ENCODE measurements at places on chromosomes 5 and 9. TPM values are rescaled to one million over a fixed set of nuclear protein-coding genes. Genes with fewer than 3 reads are reported as not detected.
A peak's percentile ranks its signal among the peaks of the same experiment; 100 is the strongest.

LRRC19 gene
- total RNA-seq, result not detected

CDH10 gene
- 0.18 TPM for total RNA-seq

ADGRD2 gene
- total RNA-seq, result not detected

VDAC1 gene
- 423 TPM for total RNA-seq

DNA sequence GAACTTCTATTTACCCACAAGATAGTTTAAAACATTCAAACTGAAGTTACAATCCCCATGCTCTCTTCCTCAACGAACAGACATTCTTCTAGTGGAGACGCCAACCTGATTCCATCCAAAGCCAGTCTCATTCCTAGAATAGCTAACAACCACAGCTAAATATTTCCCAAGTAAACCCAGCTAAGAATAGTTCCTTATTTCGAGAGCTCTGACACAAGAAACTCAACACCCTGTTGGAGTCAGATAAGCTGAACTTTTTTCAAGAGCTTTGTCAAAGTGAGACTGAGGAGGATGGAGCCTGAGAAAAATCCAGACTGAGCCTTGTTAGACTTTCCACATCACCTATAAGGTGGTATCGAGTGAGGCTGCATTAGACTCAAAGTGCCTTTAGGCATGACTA lies 56.7 kb upstream of the RPS23 start:
- H3K27me3 ChIP-seq, result no peaks in the 10 kb centered on the region
- peak overlapping the region; percentile 69 for H3K27ac ChIP-seq
- H3K36me3 ChIP-seq, result no peaks in the 10 kb centered on the region
- H3K4me3 ChIP-seq, result no peak overlapping the region
- DNase-seq, result peak; percentile 95
- H3K4me1 ChIP-seq, result peaks cover 18% of the 10 kb centered on the region

GRCh38 chr9:94250456-94250855 lies 8.6 kb upstream of the ZNF169 start:
- H3K4me1 ChIP-seq, result no peaks in the 10 kb centered on the region
- H3K27ac ChIP-seq, result no peak overlapping the region
- no peak overlapping the region for H3K4me3 ChIP-seq
- no peak for DNase-seq
- H3K36me3 ChIP-seq, result no peaks in the 10 kb centered on the region

- H3K4me1 ChIP-seq, result no peaks in the 10 kb centered on the region
- DNase-seq, result no peak
- H3K36me3 ChIP-seq, result no peaks in the 10 kb centered on the region
- no peak overlapping the region for H3K27ac ChIP-seq
- H3K4me3 ChIP-seq, result no peak overlapping the region
- no peaks in the 10 kb centered on the region for H3K27me3 ChIP-seq
Observed at GRCh38 chr9:120221844-120222243, 358.1 kb downstream of the CDK5RAP2 start.

- H3K27ac ChIP-seq, result no peak overlapping the region
- H3K4me1 ChIP-seq, result peaks cover 2% of the 10 kb centered on the region
- H3K36me3 ChIP-seq, result no peaks in the 10 kb centered on the region
- DNase-seq, result peak; percentile 69
Observed at GRCh38 chr5:58080573-58080972, 379.3 kb downstream of the PLK2 start.

DNA sequence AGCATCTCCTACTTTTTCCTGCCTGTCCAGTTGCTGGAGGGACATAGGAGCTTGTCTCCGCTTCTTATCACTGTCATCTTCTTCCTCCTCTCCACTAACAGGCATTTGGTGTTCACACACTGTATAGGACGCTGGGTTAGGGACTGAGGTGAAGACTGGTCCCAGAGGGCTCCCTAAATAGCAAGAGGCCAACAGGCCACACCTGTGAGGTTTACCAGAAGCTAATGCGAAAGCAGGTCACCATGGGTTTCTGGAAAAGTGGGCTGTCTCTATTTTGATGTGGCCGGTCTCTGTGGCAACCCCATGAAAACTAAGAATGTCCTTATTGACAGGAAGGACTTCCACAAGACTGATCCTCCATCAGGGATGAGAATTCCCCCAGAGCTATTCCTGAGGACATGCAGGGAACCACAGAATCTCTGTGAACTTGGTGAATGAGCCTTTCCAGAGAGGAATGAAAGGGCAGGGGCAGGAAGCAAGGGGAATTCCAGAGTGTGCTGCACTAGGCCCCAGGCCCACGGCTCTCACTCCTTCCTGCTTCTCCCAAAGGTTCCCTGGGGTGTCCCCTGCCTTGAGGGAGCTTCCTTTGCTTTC lies 61.7 kb downstream of the DAP start:
- H3K36me3 ChIP-seq, result peaks cover 5% of the 10 kb centered on the region
- no peak overlapping the region for H3K4me3 ChIP-seq
- H3K27ac ChIP-seq, result no peak overlapping the region
- H3K4me1 ChIP-seq, result peaks cover 25% of the 10 kb centered on the region

DNA sequence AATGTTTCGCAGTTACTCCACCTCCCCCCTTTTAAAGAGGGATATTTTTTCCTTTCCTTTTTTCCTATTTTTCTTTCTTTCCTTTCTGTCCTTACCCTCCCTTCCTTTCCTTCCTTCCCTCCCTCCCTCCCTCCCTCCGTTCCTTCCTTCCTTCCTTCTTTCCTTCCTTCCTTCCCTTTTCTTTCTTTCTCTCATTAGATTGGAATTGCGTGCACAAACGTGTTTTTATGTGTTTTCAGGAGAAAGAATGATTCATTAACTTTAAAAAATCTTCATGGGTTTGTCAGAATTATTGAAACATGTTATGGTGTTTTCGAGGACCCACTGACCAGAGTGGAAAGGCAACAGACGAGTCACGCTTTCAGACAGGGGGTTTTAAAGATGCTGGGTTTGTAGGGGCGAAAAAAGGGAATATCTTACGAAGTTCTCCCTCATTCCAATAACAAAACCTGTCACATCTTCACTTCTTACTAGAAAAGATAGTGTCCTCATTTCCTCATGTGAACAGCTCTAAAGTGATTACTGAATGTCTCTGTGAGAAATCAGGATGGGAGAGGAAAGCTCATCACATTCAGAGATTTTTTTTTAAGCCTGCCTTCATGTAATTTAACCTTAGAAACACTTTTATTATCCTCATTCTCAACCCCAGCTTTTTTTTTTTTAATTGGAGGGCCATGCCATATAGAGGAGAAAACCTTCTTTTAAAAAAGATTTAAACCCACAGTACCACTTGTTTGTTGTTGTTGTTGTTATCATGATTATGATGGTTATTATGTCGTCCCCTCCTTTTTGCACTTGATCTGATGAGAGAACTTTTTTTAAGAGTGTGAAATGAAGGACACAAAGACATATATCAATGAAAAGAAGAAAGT lies 21.9 kb downstream of the NR2F1 start:
- H3K4me3 ChIP-seq, result no peak overlapping the region
- H3K27ac ChIP-seq, result no peak overlapping the region

DNA sequence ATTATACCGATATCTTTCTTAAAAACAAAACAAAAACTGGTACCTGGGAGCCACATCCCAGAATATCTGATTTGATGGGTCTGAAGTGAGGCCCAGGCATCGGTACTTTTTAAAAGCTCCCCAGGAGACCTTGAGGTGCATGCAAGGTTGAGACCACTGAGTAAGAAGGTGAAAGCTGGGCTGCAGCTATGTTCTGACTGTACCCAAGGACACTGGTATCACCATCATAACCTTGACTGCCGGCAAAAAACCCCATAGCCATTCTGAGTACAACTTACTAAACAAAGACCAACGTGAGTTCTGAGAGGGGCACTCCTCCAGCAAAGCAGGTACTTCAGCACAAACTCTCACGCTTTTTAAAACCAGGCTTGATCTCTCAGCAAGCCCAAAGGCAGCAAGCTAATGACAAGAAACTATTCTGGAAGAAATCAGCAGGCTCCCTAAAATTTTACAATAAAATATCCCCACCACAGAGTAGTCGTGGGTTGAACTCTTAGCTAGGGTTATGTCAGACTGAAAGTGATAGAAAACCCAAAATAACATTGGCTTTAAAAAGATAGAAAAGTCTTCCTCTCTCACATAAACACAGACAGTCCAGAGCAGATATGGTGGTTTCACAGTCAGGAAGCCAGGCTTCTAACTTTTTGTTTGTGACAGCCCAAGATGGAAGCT lies 263.9 kb downstream of the SAXO1 start:
- H3K36me3 ChIP-seq, result no peaks in the 10 kb centered on the region
- DNase-seq, result no peak
- no peak overlapping the region for H3K27ac ChIP-seq
- no peak overlapping the region for H3K4me3 ChIP-seq

GRCh38 chr5:139376364-139376763 lies 6.7 kb downstream of the SLC23A1 start:
- H3K27ac ChIP-seq, result no peak overlapping the region
- peaks cover 4% of the 10 kb centered on the region for H3K4me1 ChIP-seq
- peaks cover 26% of the 10 kb centered on the region for H3K36me3 ChIP-seq
- no peak for DNase-seq

DNA sequence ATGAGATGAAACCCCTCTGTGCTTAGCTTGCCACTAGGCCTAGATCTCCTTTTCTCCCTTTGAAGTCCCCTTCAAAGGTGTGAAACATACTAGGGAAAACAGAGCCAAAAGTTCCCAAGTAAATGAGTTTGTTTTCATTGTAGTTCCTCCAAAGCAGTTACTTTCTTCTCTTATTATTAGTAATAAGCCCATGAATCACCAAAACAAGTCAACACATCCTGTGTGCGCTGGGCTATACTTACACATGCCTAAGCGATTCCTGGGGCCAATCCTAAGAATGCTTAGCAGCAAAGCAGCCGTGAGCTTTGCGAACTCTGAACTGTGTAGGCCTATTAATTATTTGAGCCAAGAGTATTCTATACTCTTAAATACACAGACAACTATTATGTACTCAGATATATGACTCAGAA lies 7.6 kb downstream of the ENC1 start:
- H3K36me3 ChIP-seq, result peaks cover 14% of the 10 kb centered on the region
- peaks cover 28% of the 10 kb centered on the region for H3K4me1 ChIP-seq
- peak; percentile 81 for DNase-seq
- H3K27ac ChIP-seq, result no peak overlapping the region
- H3K27me3 ChIP-seq, result no peaks in the 10 kb centered on the region
- H3K4me3 ChIP-seq, result no peak overlapping the region

GRCh38 chr5:197892-198489 lies 6.7 kb downstream of the LRRC14B start:
- DNase-seq, result no peak
- peaks cover 4% of the 10 kb centered on the region for H3K36me3 ChIP-seq
- H3K27me3 ChIP-seq, result no peaks in the 10 kb centered on the region
- no peak overlapping the region for H3K4me3 ChIP-seq
- H3K4me1 ChIP-seq, result no peaks in the 10 kb centered on the region
- no peak overlapping the region for H3K27ac ChIP-seq

- no peak for DNase-seq
- no peaks in the 10 kb centered on the region for H3K36me3 ChIP-seq
- H3K27ac ChIP-seq, result no peak overlapping the region
- no peaks in the 10 kb centered on the region for H3K4me1 ChIP-seq
- no peak overlapping the region for H3K4me3 ChIP-seq
- no peaks in the 10 kb centered on the region for H3K27me3 ChIP-seq
Observed at GRCh38 chr9:70060148-70060882, 16.7 kb downstream of the MAMDC2 start.

GRCh38 chr5:58717303-58718007 lies 134.6 kb downstream of the RAB3C start:
- H3K4me3 ChIP-seq, result no peak overlapping the region
- H3K36me3 ChIP-seq, result no peaks in the 10 kb centered on the region
- H3K27me3 ChIP-seq, result no peaks in the 10 kb centered on the region
- no peak for DNase-seq
- H3K27ac ChIP-seq, result no peak overlapping the region

DNA sequence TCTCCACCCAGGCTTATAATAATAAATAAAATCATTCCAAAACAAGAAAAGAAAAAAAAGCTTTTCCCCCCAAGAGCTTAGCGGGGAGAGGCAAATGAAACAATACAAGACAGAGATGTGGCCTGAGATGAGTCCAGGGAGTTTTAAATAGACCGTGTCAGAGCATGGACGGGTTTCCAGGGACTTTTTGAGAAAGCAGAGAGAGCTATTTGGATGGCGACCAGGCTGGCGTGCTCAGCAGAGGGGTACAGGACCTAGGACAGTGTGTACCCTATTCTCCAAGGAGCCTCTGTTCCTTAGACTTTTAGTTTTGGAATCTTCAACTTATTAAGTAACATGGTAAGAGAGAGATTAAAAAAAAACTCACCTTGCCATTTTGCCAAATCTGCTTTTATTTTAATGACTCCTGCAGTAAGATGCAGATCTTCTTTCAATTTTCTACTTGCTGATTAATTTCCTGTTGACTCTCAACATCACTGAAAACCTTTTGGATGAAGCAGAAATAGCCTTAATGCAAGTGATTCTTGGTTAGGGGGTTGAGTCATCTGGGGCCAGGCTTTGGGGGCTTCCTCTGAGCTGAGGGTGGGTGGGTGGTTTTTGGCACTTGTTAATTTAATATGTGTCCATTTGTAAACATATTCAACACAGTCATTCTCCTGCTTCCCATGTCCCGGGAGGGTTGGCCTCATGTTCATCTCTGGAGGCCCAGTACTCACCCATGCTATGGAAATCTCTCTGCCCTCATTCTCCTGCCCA lies 49.6 kb upstream of the OSMR start:
- H3K27me3 ChIP-seq, result peaks cover 3% of the 10 kb centered on the region
- no peak overlapping the region for H3K27ac ChIP-seq
- H3K4me3 ChIP-seq, result no peak overlapping the region
- H3K36me3 ChIP-seq, result no peaks in the 10 kb centered on the region
- peak; percentile 69 for DNase-seq
- H3K4me1 ChIP-seq, result peaks cover 3% of the 10 kb centered on the region

GRCh38 chr5:4023091-4023752 lies 427.6 kb downstream of the IRX1 start:
- no peak overlapping the region for H3K27ac ChIP-seq
- no peak overlapping the region for H3K4me3 ChIP-seq
- DNase-seq, result no peak
- no peaks in the 10 kb centered on the region for H3K27me3 ChIP-seq
- no peaks in the 10 kb centered on the region for H3K4me1 ChIP-seq
- H3K36me3 ChIP-seq, result no peaks in the 10 kb centered on the region

DNA sequence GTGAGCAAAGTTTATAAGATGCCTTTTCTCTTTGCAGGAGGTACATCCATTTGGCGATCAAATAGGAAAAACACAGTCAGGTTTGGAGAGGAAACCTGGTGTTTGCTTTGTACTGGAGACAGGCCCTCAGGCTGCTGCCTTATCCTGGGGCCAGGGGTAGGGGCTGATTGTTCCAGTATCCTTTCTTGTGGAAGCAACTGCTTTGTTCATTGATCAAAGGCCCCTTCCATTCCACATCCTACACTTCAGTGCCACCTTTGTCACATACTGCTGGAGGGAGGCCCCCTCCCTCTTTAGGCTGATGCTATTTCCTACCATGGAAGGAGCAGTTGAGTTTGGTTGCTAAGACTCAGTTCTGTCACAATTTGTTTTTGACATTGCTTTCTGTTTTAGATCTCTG lies 778.1 kb downstream of the TLR4 start:
- H3K27ac ChIP-seq, result no peak overlapping the region
- no peak for DNase-seq
- H3K4me1 ChIP-seq, result no peaks in the 10 kb centered on the region
- H3K27me3 ChIP-seq, result no peaks in the 10 kb centered on the region
- H3K36me3 ChIP-seq, result no peaks in the 10 kb centered on the region

- no peak overlapping the region for H3K4me3 ChIP-seq
- peaks cover 10% of the 10 kb centered on the region for H3K27me3 ChIP-seq
- H3K27ac ChIP-seq, result no peak overlapping the region
- H3K36me3 ChIP-seq, result no peaks in the 10 kb centered on the region
Observed at GRCh38 chr9:93020771-93021670, 37.5 kb upstream of the SUSD3 start.
